ENCODE measurements at places on chromosomes 3 and 15. TPM values are rescaled to one million over a fixed set of nuclear protein-coding genes. Genes with fewer than 3 reads are reported as not detected.

Gene TMCO5A
- not detected for polyA plus RNA-seq

Gene CAMK2N2
- 0.48 TPM for polyA plus RNA-seq

Gene LTK
- 0.64 TPM for polyA plus RNA-seq

Gene LMAN1L
- polyA plus RNA-seq: not detected

DNA sequence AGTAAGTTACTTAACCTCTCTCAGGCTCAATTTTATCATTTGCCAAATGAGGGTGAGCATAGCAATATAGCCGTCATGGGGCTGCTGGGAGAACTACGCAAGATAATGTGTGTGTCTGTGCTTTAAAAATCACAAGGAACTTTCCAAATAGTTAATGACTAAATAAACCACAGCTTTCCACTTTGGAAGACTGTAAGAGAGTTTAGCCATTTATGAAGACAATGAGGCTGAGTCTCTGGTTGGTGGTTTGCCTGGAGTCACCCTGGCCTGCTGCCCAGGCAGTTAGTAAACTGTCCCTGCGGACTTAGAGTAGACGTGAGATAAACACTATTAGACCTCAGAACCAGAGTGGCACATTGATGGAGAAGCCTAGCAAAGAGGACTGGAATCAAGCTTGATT is 357.7 kb downstream of the CLSTN2 start:
- no peak for DNase-seq

GRCh38 chr3:73026111-73026759 is 29.6 kb downstream of the PPP4R2 start:
- DNase-seq: no peak

Data from left renal pelvis (tissue), 4 donors.